Esophagus squamous epithelium (tissue), 5 donors: ENCODE measurements at places on chromosomes 3 and 15.

GRCh38 chr3:36318621-36319200, 61.6 kb upstream of the STAC start:
- DNase-seq: no peak

GRCh38 chr15:50880206-50880605, 28.3 kb upstream of the AP4E1 start:
- no peak for DNase-seq

DNA sequence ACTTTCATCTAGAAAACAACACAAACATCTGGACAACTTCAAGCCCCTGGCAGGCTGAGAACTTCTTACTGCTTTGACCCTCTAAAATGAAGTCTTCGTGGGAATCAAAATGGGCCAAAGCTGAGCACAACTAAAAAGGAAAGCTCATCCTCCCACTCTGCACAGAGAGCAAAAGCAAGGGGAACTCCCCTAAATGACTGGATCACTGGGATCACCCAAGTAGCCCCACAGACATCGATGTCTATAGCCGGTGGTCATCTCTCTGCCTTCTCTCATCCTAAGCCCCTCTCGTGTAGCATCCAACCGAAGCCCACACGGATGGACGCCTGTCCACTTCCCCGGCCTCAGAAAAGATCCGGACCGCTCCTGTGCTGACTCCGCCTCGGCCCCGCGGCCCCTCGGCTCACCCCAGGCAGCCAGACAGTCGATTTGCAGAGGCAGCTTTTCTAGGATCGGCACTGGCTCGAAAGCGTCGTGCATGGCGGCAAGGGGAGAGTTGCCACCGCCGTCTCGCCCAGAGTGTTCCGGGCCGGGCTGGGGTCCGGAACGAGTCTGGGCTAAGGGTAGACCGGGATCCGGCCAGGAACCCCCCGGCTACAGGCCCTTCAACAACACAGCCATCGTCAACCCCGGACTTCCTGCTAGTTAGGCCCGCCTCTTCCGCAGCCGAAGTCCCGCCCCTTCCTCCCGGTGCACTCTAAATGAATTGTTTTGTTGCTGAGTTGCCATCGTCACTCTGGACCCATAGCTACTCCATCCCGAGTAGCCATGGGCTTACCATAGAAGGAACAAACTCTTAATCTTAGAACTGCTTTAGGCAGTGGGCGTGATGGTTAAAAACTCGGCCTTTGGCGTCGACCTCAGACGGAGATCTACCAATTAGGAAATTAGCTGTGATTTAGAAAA, at the start of gene VPS39:
VPS39 (minus strand) TSS at position 631 of the 906 bp plus-strand sequence; CDS start at position 480, 151 bp downstream.
- DNase-seq: peak; percentile 35

- DNase-seq: no peak
Observed at GRCh38 chr3:64361962-64362735, 136.9 kb upstream of the PRICKLE2 start.

- DNase-seq: no peak
Observed at GRCh38 chr3:157195965-157196364, 36.0 kb upstream of the CCNL1 start.

GRCh38 chr3:151579571-151580270, 118.9 kb upstream of the IGSF10 start:
- DNase-seq: no peak

- DNase-seq: no peak
Observed at GRCh38 chr3:44109771-44110361, 131.8 kb upstream of the TOPAZ1 start.

DNA sequence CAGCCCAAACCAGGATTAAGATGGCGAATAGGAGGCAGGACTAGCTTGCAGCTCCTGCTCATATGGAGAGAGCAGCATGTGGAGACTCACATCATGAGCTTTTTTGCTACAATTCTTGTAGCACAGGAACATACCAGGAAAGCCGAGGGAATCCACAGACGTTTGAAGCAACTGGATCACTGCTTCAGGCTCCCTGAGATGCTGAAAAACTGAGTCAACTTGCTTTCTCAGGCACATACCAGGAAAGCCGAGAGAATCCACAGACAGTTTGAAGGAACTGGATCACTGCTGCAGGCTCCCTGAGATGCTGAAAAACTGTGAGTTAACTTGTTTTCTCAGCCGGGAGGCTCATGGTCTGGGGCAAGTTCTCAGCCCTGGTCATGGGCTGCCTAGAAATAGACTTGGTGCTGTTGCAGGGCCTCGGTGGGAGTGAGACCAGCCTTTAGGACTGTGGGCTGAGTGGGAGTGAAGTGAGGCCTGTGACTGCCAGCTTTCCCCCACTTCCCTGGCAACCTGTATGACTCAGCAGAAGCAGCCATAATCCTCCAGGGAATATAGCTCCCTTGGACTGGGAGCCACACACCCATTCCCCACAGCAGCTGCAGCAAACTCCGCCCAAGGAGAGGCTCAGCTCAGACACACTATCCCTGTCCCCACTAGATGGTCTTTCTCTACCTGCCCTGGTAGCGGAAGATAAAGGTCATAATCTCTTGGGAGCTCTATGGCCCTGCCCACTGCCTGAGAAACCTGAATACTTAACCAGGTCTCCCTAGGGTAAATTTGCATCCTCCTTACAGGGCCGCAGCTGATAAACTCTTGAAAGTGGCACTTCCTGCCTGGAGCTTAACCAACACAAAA, 51.9 kb upstream of the PFN2 start:
- no peak for DNase-seq

- DNase-seq: no peak
Observed at GRCh38 chr3:181707980-181708379, 3.7 kb upstream of the SOX2 start.

DNA sequence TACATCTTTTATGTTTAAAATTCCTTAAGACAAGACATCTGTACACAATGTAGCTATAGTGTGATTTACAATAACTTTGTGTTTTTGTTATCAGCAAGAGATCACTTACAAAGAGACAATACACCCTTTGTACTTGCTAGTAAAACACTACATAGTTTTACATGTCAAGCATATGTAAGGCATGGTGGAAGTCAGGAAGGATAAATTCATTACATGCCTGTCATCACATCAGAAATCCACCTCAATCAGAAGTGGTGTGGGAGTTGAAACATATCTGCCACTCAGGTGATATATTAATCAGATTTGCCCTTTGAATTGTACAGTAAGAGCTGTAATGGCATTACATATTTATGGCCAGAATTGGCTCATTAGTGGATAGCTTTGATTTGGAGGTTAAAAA, 95.5 kb downstream of the MBNL1 start:
- DNase-seq: no peak

DNA sequence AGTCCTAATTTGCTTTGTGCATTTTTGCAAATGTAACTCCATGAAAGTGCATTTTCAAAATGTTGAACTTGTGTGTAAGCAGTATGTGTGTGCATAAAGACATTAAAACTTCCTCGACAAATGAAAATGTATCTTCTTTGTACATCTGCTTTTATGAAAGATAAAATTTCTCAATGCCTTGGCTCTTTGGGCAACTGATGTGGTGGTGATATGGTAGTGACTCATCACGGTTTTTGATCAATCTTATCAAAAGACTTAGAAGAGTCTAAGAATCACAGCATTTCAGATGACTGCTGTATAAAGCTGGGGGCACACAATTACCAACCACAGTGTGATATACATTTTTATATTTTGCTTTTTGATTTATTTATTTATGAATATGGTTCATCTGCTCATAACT, 5.4 kb upstream of the MASP1 start:
- DNase-seq: no peak

DNA sequence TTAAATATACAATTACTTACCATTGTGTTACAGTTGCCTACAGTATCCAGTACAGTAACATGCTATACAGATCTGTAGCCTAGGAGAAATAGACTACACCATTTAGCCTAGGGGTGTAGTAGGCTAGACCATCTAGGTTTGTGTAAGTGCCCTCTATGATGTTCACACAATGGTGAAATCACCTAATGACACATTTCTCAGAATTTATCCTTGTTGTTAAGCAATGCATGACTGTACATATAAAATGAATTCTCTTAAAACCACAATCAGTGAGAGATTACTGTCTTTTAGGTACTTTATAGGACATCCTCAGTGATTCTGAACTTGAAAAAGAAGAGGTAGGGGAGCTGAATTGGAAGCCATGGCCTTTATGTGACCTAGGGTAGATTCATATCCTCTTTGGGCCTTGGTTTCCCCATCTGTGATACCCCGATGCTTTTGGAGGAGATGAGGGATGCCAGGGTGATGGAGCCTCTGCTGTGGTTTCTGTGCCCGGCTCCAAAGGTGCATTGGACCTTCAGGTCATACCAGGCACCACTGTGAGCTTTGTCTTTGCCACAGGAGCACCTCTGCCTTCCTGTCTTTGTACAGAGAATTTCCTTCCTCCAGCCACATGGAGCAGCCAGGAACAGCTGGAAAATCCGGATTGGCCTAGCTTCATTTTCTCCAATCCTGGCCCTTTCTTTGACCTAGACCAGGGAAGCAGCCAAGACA, 51.9 kb upstream of the FLNB start:
- no peak for DNase-seq

- DNase-seq: no peak
Observed at GRCh38 chr3:16789344-16790120, 95.2 kb upstream of the PLCL2 start.

DNA sequence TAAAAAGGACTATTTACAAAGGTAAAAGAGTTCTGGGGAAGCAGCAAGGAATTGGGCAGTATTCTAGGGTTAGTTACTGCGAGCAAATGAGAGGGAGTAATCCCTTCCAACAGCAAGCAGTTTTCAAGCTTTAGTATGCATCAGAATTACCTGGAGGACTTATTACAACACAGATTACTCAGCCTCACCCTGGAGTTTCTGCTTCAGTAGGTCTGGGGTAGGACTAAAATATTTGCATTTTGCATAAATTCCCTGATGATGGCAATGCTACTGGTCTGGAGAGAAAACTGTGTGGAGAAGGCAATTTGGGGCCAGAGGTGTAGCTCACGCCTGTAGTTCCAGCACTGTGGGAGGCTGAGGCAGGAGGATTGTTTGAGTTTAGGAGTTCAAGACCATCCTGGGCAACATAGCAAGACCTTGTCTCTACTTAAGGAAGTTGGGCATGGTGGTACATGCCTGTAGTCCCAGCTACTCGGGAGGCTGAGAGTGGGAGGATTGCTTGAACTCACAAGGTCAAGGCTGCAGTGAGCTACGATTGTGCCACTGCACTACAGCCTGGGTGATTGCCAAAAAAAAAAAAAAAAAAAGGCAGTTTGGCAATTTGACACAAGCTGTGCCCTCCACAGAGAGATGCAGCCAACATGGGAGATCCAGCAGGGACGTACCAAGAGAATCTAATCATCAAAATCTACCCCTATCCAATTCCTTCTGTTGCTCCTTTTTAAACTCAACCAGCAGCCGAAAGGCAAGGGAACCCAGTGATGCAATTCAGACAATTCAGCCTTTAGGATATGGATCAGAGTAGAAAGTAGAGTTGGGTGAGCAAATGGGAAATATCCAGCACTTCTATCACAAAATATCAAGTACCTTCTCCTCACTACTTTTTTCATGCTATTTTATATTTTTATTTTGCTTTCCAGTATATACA, 27.1 kb upstream of the AP4E1 start:
- no peak for DNase-seq

DNA sequence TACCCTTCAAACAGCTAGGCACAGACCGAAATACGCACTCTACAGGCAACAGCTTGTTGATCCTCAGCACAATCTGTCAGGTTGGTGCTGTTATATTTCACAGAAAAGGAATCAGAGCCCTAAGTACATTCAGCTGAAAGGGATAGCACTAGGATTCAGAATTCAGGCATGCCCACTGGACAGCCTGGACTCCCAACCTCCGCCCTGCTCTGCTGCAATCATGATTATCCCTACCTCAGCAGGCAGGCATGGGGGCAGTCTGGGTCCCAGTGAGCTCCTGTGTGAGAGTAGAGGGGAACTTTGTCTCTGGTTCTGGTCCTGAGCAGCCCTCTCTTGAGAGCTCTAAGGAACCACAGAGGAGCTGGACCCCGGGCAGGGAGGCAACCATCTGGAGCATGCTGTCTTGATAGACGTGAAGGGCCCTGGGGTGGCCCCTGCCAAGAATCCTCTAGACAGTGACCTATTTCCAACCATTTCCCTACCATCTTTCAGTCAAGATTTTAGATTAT, 23.4 kb upstream of the NOX5 start:
- no peak for DNase-seq
